IMR-90 (cell line): ENCODE measurements at places on chromosomes 2 and 18.

DNA sequence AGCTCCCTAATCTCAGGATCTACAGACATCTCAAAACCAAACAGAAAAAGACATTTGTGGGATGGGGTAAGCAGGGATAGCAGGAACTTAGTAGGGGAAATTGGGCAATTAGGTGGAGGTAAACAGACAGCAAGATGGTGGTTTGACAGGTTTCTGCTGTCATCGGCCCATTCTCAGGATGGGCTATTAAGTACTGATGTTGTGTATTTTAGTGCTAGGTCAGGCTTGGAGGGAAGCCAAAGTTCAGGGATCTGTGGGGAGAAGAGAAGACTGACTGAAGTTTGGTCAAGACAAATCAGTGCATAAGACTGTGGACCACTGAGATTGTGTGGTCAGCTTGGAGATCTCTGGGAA lies 96.8 kb upstream of the THUMPD2 start:
- DNase-seq: peak; percentile 21

- DNase-seq: peak; percentile 81
Observed at GRCh38 chr2:53033411-53033810, 734.2 kb upstream of the CHAC2 start.

DNA sequence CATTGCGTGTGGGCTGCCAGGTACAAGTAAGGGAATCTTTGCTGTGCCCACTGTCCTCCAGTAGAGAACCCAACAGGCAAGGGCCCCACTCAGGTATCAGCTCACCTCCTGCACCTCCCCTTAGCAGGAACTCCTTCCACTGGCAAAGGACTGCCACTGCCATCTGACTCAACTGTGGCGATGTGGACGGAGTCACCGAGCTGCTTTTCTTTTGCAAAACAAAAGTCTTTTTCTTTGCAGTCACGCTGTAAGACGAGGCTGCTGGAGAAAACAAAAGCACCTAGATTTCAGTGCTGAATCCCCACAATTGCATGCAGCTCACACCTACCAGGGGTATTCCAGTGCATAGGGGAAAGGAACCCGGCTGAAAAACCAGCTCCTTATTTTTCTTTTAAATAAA lies 7.9 kb downstream of the MTERF4 start:
- DNase-seq: no peak

DNA sequence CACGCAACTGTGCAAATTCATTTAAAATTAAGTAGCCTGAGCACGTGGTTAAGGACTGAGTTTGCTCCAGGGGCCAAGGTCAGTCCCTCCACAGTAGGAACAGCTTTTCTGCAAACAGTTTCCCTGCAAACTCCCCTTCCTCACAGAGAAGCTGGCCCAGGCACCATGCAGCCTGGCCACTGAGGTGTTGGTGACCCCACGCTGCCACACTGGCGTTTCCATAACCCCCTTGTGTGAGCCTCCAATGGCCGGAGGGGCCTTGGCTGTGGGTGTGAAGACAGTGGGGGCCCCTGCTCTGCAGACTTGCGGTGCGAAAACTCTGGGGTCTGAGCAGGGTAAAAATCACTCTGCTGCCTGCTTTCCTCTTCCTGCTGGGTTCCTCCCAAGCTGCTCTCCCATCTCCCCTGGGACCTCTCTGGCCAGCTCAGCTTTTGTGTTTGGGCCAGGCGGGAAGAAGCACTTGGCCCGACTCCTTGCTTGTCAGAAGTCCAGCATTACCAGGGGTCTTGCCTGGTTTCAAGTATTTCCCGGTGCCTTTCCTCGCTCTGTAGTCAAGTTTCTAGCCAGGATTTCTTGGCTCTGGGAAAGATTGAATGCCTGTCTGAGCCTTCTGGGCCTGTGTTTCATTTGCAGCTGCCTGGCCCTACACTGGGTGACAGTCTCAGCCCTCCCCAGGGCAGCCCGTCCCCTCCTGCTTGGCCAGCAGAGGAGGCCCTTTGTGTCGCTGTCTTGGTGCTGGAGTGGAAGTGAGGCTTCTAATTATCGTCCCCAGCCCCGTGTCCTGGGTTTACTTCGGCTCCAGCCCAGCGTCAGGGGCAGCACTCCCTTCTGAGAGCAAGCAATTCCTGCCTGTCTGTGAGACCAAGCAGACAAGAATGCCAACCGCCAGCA lies 131.4 kb upstream of the SLC1A4 start:
- DNase-seq: peak; percentile 60

- DNase-seq: no peak
Observed at GRCh38 chr2:155157065-155157464, 458.6 kb downstream of the KCNJ3 start.

DNA sequence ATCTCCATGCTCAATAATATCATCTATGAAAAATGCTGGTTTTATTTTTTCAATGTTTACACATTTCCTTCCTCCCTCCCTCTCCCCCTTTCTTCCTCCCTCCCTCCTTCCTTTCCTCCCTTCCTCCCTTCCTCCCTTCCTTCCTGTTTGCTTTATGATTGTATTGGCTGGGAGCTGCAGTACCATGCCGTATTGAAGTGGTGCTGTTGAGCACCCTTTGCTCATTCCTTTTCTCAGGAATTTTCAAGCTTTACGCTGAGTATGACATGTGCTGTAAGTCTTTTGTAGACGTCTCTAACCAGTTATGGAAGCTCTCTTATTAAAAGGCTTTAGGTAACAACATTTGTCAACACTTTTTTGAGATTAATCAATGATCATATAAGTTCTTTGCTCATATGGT lies 100.4 kb downstream of the SNTG2 start:
- DNase-seq: peak; percentile 37

GRCh38 chr2:27714851-27715291 lies 51.2 kb downstream of the SLC4A1AP start:
- no peak for DNase-seq
